ENCODE measurements at places on chromosomes 1 and 21.

GRCh38 chr1:6747674-6748073 lies 37.6 kb upstream of the CAMTA1 start:
- no peak for DNase-seq

DNA sequence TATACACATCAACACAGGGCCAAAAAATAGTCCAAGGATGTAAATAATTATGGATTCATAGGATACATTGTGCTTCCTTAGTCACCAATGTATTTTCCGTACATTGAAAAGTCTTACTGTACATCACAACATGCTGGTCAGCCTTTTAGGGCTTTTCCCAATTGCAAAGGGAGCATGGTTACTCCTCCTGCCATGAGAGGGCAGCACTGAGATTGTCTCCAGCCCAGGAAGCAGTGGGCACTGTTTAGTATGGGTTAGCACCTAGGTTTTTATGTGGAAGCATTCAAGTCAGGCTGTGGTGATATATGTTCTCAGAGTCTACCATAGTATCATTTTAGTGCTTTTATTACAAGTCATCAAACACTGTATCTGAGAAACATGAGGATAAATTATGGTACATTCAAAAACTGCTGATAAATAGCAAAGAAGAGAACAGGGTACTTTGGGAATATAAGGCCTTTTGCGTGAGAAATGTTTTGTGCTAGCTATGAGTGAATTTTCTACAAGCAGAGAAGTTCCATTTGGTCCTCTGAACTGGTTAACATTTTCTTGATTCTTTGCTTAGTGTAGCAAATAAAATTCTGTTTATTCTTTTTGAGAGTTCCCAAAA lies 34.0 kb downstream of the ST6GALNAC5 start:
- no peak for DNase-seq

DNA sequence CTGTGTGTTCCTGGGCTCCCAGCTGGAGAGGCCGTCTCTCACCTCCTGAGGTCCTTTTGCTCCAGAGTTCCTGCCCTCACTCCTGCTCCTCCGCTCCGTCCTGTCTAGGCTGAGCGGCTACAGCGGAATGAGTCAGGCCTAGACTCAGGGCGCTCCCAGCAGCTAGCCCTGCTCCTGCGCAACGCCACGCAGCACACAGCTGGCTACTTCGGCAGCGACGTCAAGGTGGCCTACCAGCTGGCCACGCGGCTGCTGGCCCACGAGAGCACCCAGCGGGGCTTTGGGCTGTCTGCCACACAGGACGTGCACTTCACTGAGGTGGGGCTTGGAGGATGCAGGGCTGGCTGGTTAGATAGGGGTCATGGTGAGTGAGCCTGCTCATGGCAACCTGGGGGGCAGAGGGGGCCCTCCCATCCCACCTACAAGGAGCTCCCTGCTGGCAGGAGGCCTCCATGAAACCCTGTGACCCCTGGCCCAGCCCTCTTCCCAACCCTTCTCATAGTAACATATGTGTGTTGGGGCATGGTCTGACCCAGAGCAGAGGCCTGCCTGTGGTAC lies 15.1 kb downstream of the PSRC1 start:
- DNase-seq, result no peak

DNA sequence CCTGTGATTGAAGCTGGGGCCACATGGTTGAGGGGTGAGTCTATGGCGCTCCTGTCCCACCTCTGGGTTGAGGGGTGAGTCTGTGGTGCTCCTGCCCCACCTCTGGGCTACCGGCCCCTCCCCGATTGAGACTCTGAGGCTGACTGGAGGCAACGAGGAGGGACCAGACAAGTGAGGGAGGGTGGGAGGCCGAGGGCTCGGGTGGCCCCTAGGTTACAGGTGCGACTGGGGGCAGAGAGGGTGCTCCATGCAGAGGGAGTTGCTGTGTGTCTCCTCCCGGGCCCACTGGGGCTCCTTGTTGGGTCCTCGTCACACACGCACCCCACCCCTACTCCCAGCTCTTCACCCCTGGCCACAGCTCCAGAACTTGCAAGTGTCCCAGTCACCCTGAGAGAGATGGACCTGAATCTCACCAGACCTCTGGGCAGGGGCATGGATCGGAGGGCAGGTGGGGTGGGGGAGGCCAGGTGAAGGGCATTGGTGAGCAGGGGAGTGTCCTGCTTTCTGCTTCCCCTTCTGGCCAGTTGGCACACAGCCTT lies 12.8 kb downstream of the LDLRAP1 start:
- DNase-seq, result no peak

DNA sequence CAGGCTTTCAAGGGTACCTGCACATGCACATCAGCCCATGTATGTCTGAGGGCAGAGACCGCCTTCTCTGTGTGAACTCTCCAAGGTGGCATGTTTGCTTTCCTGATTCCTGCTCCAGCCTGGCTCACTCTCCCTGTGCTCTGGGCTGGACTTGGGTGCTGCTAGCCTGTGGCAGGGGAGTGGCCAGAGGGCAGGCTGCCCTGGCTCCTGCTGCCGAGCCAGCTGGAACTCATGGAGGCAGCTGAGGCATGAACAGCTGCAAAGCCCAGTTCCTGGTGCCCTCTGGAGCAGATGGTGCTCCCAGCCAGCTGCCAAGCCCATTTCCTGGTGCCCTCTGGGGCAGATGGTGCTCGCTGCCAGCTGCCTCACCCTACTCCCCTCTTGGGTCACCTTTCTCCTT lies 7.6 kb downstream of the UBL4B start:
- DNase-seq, result no peak

GRCh38 chr1:207812778-207813511 lies 61.1 kb downstream of the CD46 start:
- no peak for DNase-seq

- DNase-seq, result no peak
Observed at GRCh38 chr21:33433425-33434114, 30.4 kb downstream of the IFNGR2 start.

DNA sequence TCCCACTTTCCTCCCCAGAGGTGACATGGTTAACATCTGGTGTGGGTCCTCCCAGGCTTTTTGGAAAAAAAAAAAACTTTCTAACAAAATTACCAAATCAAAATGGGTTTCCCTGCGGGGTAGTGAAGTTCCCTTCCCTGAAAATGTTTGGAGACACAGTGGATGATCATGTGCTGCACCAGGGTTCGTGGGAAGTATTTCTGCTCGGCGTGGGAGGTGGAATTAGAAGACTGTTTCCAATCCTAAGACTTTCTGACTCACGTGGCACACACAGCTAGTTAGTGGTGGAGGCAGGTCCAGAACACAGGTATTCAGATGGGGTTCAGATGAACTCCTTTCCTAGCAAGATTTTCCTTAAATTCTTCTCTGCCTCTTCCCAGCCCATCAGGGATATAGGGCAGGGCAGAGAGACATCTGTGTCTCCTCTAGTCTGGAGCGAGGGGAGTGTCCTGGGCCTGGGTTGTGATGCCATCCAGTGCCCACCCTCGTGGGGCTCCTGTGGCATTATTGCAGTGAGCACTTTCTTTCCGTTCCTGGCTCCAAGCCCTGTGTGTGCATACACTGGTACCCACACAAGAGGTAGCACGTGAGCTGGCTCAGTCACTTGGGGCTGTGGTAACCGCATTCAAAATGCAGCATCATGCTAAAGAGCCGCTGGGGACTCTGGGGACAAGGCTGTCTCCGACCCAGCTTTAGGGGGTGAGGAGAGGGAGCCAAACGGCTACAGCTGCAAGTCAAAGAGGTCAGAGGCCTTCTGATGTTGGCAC lies 27.5 kb downstream of the KCNC4 start:
- DNase-seq, result no peak

DNA sequence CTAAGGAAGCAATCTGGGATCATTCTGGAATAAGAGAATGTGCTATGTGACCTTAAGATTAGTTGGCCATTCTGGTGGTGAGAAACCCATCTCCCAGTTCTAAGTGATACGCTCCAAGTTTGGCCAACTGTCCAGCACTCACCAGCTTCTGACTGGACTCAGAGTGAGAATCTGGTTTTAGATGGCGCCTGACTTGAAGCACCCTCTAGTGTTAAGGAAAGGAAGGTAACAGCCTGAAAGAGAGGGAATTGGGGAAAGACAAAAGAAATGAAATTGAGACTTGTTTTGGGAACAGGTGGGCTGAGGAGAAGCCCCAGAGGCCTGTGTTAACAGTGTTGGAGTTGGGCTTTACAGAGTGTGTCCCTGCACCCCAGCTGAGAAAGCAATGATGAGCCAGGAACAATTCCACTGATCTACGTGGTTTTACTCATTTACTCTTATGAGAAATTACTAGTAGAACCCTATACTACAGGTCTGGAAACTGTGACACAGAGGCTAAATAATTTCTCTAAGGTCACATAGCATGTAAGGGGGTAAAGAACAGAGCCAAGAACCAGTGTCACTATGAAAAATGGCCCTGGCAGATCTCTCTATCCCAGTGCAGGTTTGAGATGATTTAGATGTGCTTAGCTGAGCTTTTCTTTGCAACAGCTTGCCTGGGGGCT lies 9.3 kb upstream of the FCAMR start:
- no peak for DNase-seq

DNA sequence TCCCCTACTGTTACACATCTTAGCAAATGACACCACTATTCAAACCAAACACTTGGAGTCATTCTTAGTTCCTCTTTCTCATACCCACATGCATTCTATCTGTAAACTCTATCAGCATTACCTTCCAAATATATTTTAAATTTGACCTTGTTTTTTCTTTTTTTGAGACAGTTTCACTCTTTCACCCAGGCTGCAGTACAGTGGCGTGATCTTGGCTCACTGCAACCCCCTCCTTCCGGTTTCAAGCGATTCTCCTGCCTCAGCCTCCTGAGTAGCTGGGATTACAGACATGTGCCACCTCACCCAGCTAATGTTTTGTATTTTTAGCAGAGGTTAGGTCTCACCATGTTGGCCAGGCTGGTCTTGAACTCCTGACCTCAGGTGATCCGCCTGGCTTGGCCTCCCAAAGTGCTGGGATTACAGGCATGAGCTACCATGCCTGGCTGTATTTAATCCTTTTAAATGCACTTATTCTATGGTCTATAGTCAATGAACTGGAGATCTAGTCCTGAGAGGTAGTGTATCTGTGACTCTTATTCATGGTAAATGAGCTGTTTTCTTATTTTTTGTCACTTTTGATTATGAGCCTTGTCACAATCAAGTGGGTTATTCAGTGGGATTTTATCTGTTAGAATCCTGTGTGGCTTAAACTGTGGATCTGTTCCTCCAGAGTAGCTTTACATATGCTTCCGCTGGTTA lies 73.1 kb downstream of the GATAD2B start:
- DNase-seq, result peak; percentile 34

- no peak for DNase-seq
Observed at GRCh38 chr1:31715087-31715872, 11.5 kb upstream of the COL16A1 start.

DNA sequence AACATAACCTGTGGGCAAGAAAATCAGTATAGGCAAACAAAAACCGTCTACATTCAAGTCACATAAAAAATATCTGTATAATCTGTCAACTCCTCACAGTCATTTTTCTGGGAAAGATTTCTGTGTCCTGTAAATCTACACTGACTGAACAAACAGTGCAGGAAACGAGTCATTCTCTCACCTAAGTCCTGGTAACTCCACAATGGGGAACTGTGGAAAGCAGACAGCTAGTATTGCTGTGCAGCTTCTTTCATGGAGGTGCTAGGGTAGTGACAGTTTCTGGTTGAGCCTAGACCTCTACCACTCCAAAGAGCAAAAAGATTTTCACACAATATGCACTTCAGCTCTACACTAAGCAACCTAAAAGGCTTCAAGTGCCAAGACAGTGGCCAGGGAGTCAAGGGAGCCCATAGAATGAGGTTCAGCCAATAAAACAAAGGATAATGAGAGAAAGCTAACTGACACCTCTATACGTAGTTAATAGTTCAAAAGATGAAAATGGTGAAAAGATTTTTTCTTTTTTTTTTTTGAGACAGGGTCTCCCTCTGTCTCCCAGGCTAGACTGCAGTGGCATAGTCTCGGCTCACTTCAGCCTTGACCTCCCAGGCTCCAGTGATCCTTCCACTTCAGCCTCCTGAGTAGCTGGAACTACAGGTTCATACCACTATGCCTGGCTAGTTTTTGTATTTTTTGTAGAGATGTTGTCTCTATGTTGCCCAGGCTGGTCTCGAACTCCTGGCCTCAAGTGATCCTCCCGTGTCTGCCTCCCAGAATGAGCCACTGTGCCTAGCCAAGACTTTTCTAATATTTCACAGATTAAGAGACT lies 5.5 kb downstream of the PTP4A2 start:
- no peak for DNase-seq

- no peak for DNase-seq
Observed at GRCh38 chr1:77218477-77219165, 609 bp downstream of the PIGK start.

GRCh38 chr1:219537223-219537631 lies 75.7 kb downstream of the ZC3H11B start:
- no peak for DNase-seq

DNA sequence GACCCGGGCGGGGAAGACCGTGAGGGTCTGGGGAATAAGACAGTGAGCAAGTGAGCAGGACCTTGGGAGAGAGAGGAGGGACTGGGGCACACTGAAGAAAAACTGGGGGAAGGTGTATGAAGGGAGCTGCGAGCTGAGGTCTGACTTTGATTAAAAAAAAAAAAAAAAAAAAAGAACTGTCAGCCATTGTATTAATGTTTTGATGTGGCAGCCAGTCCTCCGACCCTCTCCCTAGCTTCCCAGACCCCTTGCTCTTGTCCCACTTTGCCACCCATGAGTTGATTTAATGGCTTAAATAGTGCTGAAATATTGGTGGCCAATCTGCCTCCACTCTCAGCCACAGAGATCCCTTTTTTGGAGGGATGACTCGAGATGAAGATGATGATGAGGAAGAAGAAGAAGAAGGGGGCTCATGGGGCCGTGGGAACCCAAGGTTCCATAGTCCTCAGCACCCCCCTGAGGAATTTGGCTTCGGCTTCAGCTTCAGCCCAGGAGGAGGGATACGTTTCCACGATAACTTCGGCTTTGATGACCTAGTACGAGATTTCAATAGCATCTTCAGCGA lies 652 bp downstream of the HAX1 start:
- DNase-seq, result no peak

- no peak for DNase-seq
Observed at GRCh38 chr1:222631611-222632208, 13.8 kb downstream of the MIA3 start.

GRCh38 chr1:102628109-102628613 lies 480.2 kb downstream of the COL11A1 start:
- no peak for DNase-seq

GRCh38 chr1:209775678-209776077 lies 8.7 kb downstream of the C1orf74 start:
- DNase-seq, result no peak

DNA sequence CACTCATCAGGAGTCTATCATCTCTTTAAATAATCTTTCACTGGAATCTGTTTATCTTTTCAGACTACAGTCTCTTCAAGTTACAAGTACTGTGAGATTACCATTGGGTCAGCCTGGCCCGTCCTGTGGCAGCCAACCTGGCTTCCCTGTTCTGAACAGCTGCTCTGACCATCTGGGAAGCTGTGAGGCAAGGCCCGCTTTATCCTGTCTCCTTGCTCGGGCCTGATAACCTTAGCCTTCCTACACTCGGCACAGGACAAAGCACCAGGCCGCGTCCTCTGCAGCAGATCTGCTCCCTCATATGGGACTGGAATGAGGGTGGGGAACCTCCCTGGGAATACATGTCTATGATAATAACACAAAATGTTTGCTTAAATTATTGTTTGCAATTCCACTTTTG lies 113.3 kb downstream of the PTPN14 start:
- DNase-seq, result no peak
